ENCODE measurements at places on chromosomes 4 and X.

DNA sequence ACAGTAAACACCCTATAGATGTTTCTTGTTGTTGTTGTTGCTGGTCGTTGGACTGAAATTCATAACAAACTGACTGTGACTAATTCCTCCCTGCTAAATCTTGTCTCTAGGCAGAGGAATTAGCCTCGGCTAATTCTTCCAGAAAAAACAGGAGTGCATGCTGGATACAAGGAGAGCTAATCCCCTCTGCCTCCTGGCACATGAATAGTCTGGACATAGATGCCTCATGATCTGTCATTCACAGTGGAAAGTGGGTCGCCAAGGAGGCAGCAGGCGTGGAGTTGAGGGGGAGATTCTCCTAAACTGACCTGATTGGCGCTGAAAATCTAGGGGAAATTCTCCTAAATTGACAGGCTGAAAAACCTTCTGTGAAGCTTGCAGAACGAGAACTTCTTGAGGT, 220.1 kb downstream of the DCTD start:
- no peak for DNase-seq

GRCh38 chr4:148955564-148956297, 513.5 kb upstream of the NR3C2 start:
- DNase-seq: no peak

DNA sequence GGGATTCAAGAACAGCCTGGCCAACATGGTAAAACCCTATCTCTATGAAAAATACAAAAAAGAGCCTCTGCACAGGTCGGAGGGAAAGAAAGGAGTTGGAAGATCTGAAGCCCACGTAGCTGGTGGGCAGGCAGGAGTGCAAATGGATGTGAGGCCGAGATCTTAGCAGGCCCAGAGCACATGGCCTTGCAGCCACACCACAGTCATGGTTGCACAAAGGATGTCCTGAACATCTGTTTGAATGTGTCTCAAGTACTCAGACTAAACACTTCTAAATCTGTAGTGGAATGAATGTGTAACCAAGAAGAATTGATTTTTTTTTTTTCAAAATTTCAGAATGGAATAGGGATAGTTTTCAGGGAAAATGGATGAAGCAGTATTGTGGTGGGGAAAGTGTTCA, 10.8 kb downstream of the CA5B start:
- no peak for DNase-seq

- no peak for DNase-seq
These were observed 1.6 kb downstream of the TMEM187 start for GRCh38 chrX:153974003-153974725.

DNA sequence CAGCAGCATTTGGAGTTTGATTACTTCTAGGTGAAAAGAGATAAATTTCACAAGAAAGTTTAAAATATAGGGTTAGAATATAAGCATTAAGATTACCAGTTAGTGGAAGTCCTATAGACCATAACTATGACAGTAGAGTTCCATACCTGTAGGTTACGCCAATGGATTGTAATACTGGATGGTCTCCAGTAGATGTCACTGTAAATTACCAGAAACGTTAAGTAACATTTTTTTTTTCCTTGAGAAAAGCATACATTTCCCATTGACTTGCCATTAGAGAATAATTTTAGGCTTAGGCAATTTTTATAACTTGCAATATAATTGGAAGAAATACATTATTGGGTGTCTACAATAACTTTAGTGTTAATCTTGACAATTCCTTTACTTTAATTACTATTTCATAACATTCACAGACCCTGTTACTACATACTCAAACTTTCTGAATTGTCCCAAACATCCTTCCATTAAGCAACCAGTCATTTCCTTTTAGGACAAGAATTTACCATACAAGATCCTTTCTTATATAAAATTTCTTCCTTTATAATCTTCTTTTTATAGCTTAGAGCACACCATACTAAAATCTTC, 304.1 kb upstream of the TECRL start:
- DNase-seq: no peak

GRCh38 chr4:171650543-171650942, 162.7 kb upstream of the GALNTL6 start:
- DNase-seq: no peak

GRCh38 chr4:177131736-177132135, 177.9 kb upstream of the NEIL3 start:
- no peak for DNase-seq

DNA sequence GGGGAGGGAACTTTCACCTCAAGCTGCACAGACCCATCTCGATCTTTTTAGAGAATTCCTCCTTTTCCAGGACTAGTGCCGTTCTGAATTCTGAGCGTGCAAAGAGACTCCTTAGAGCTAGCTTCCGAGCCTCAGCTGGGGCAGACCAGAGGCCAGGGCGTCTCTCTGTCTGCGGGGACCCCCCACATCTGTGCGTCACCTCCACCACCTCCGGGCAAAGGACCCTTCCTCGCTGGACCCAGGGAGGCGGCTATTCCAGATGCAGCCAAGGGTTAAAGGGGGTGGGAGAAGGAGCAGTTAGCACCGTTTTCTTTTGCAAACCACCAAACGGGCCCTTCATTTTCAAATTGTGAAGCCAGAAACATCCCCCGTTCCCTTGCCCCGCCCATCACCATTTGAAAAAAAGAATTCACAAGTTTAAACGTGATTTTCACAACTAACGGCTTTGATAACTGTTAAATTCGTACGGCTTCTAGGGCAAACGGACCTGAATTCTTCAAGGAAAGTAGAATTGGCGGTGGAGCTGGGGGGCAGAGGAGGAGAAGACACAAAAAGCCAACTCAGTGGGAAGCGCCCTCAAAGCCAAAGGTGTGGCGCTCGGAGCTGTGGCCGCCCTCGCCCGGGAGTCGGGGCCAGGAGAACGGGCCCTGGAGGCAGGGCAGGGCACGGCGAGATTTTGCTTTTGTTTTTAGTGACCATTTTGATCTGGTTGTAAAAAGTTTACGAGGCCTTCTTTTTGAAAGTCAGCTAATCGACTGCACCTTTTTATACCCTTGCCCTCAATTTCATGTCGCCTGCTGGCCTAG, 3.3 kb upstream of the PDGFRA start:
- no peak for DNase-seq

DNA sequence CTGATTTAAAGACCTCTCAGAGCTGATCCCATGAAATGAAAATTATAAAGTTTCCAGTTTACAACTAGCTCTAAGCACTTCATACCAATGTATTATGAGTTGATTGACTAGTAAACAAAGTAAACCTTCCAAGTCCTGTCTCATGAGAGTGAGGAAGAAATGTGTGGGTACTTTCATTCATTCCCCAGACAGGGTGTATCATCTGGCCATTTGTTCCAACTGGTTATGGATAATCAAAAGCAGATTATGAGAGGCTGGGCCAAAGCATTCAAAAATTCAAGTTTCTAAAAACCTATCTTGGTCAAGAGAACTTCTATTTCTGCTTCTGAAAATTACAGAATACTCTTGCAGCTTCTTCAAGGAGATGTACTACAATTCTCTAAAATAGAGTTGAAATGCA, 193.3 kb upstream of the RASGEF1B start:
- DNase-seq: no peak

DNA sequence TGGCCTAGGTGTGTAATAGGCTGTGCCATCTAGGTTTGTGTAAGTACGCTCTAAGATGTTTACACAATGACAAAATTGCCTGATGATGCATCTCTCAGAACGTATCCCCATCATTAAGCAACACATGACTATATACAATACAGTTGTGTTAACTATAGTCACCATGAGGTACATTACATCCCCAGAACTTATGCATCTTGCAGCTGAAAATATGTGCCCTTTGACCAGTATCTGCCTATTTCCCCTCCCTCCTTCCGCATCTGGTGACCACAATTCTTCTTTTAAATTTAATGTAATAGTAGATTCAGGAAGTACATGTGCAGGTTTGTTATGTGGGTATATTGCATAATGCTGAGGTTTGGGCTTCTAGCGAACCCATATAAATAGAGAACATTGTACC, 239.8 kb upstream of the IL1RAPL1 start:
- no peak for DNase-seq

DNA sequence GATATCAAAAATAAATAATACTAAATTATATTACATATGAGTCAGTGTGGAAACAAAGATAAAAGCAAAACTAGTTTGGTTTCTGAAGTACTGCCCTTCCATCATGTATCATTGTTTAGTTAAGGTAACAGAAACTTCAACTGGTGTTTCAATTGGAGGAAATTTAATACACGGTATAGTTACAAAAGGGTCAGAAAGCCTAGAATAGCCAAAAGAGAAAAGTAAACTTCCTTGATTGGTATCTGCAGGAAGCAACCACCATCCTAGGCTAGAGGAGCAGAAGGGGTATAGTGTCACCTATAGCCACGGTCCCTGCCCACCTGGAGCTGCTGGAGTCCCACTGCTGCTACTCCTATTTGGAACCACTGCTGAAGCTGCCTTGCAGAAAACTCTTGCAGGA, 185.6 kb downstream of the SLC7A11 start:
- no peak for DNase-seq

GRCh38 chr4:26003056-26003455, 89.0 kb downstream of the SMIM20 start:
- DNase-seq: no peak

DNA sequence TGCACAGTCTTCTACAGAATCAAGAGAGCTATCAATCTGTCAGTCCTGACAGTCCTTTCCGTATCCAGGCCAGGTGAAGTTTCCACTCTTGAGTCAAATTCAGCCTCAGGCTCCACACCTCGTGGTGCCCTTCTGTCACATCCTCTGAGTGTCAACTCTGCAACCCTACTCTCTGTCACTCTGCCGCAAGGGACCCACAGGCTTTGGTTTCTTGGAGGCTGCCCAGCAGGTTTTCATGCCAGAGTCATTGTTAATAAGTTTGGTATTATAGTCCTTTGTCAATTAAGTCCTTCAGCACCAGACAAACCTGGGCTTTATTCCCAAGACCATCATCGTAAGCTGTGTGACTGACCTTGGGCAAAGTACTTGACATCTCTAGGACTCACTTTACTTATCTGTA, 83.4 kb upstream of the KLHL13 start:
- DNase-seq: no peak
